Left lung (tissue), 14 donors: ENCODE measurements at places on chromosomes 1 and 21. TPM values are rescaled to one million over a fixed set of nuclear protein-coding genes. Genes with fewer than 3 reads are reported as not detected.

DNA sequence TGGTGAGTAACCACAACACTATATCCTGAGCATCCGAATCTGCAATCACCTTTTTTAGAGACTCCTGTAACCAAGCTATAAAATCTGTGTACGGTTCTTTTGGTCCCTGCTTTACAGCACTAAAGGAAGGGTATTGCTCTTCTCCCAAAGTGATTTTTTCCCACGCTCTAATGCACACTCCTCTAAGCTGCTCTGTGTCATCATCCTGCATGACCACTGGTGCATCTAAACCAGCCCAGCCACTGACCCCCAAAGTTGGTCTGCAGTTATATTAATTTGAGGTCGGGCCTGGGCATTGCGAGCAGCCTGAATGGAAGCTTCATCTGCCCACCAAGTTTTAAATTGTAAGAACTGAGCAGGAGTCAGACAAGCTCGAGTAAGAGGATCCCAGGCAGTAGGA, 480.0 kb downstream of the PTPRU start:
- DNase-seq: no peak

GRCh38 chr1:242139442-242139841, 140.5 kb upstream of the MAP1LC3C start:
- no peak for DNase-seq

DNA sequence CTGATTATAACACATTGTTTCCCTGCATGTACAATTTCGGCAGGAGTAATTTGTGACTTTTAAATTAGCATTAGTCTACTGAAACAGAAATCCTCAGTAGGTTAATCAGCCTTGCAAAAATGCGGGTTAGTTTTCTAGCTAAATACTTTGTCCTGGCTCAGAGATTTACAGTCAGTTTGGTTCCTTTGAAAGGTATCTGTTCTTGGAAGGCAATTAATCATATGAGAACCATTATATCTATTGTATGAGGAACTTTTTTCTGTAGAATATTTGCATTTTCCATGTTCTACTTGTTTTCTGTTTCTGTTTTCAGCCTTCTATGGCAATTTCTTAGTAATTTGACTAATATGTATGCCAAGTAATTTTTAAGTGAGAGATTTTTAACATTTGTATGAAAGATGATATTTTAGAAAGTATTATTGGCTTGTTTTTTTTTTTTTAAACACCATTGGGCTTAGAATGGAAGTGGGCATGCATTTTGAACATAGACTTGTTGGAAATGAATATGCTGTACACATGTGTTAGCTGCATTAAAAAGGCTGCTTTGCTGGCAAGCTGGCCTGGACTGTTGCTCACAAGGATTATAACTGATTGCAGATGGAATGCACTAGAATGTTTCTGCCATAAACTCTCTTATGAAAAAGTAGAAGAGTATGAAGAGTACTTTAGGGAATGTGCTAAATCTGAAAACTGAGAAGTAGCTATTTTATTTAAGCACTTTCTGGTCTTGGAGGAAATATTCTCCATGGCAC, 26.2 kb downstream of the KIF1B start:
- DNase-seq: no peak

GRCh38 chr1:27149762-27150113, 5.2 kb downstream of the SLC9A1 start:
- DNase-seq: no peak

SLC16A4 gene
- 6.1 TPM for polyA plus RNA-seq
